Activated CD4-positive, alpha-beta T cell treated with anti-CD3 and anti-CD28 coated beads, Interleukin-2, amount 50 U/mL, for 1 hour (primary cell): ENCODE measurements at places on chromosomes 5 and 9.

GRCh38 chr9:98017306-98017705, 34.2 kb downstream of the ANP32B start:
- no peak for DNase-seq

DNA sequence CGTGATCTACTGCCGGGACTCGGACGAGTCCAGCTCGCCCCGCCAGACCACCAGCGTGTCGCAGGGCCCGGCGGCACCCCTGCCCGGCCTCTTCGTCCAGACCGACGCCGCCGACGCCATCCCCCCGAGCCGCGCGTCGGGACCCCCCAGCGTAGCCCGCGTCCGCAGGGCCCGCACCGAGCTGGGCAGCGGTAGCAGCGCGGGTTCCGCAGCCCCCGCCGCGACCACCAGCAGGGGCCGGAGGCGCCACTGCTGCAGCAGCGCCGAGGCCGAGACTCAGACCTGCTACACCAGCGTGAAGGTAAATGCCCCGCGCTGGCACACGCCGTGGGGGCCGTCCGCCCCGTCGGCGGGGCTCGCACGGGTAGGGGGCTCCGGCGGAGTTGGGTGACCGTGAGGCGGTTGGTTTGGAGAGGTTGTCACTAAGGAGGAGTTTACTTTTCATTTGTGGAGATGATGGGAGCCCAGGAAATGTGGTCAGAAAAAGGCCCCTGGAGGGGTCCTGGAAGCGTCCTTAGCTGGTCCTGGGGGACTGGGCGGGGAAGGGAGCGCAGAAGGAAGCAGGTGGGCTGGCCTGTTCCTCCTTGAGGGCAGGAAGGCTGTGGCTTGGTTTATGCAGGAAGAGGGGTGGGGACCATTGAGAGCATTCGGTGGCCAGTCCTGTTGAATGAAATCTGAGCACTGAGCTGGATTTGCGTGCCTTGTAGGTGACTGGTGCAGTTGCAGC, 647 bp downstream of the PDE8B start:
- DNase-seq: no peak

- DNase-seq: no peak
Measured at GRCh38 chr5:97618721-97619120, 435.7 kb upstream of the RIOK2 start.

DNA sequence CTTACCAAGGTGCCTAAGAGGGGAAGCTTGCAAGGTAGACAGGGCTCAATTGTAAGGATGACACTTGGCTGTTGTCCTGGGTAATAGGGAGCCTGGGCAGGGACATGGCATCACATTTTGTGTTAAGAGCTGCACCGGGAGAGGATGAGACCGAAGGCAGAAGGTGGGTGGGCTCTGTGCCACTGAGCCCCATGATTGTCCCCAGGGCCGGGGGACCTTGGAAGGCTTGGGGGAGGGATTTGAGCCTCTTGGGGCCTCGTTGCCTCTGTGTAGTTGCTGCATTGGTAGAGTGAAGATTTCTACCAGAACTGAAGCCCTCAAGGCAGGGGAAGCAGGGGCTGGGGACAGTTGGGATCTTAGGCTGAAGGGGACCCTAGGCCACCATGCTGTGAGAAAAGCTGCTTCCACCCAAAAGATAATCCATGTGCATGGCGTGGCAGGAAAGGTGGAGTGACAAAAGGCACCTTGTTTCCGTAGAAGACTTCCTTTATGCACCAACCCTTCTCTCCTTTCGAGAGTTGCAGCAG, 11.9 kb downstream of the FGF18 start:
- DNase-seq: no peak
